ENCODE measurements at places on chromosomes 3 and 15.

- DNase-seq, result no peak
Observed at GRCh38 chr3:111904376-111905241, 45.5 kb downstream of the PHLDB2 start.

DNA sequence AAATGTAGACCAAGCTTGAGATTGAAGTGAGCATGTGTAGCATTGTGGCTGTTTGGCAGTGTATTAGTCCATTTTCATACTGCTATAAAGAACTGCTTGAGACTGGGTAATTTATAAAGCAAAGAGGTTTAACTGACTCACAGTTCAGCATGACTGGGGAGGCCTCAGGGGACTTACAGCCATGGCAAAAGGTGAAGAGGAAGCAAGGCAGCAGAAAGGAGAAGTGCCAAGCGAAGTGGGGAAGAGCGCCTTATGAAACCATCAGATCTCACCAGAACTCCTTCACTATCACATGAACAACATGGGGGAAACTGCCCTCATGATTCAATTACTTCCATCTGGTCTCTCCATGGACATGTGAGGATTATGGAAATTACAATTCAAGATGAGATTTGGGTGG is 8.6 kb upstream of the CERS3 start:
- DNase-seq, result no peak

GRCh38 chr15:32119694-32120330 is 89.5 kb downstream of the CHRNA7 start:
- no peak for DNase-seq

DNA sequence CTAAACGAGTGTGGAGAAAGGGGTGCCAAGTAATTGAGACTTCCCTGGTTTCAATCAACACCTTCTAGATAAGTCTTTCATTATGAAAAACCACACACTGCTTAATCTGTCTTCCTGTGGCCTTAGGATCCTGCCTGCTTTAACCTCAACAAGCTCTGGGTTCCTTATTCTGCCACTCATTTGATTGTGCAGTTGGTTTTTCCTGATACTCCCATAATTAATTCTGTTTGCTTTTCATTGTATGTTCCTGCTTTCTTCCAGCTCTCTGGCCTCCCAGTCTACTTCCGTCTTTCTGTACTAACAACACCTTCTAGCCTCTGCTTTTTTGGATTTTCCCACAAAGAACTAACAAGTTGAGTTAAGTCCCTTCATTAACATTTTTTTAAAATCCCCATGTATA is 20.2 kb upstream of the GCNT3 start:
- DNase-seq, result no peak

- DNase-seq, result no peak
Observed at GRCh38 chr3:176490357-176490756, 706.9 kb downstream of the TBL1XR1 start.

GRCh38 chr15:42891569-42891968 is 29.0 kb downstream of the TTBK2 start:
- no peak for DNase-seq

GRCh38 chr3:132433121-132433520 is 15.8 kb downstream of the DNAJC13 start:
- DNase-seq, result no peak

DNA sequence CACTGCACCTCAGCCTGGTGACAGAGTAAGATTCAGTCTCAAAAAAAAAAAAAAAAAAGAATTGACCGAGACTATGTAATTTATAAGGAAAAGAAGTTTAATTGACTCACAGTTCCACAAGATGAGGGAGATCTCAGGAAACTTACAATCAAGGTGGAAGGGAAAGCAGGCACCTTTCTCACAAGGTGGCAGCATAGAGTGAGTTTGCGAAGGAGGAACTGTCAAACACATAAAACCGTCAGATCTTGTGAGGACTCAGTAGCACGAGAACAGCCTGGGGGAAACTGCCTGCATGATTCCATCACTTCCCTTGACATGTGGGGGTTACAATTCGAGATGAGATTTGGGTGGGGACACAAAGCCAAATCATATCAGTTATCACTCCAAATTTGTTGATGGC is 380.9 kb downstream of the EDEM1 start:
- DNase-seq, result no peak

DNA sequence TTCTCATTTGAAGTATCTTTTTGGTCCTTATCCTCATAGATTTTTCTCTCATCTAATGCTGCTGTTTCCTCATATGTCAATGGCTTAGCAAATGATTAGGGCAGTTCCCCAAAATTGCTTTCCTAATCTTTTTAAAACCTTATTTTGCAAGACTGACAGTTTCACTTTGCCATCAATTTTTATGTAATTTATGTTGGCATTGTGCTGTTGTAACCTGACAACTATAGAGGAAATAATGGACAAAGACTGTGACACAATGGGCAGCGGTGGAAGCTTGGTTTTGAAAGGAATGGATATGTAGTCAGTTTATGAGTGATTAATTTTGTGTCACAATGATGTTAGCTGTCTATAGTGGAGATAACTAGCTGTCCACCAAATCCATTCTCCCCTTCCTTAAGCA is 10.6 kb upstream of the SH3BP5 start:
- no peak for DNase-seq

GRCh38 chr3:33687406-33688010 is 30.5 kb downstream of the CLASP2 start:
- DNase-seq, result no peak

DNA sequence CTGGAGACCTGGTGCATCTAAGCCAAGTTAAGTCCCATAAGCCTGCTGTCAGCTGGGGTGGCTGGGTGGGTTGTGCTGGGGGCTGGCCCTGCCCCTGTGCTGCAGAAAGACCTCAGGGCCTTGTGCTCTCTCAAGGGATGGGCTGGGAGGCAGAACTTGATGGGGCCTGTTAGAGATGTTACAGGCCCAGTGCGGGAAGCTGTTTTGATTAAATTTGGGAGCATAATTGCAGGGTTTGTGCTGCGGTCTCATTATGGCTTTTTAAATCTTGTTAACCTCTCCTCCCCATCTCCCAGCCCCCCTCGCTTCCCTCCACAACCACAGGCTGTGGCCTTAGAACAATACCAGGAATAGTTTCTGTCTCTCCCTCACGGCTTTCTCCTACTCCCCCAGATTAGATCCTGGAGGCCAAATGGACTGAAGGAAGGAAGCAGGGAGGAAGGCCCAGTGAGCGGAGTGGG is 87.6 kb upstream of the TLE3 start:
- no peak for DNase-seq

- DNase-seq, result no peak
Observed at GRCh38 chr15:94740469-94740868, 509.1 kb downstream of the MCTP2 start.

DNA sequence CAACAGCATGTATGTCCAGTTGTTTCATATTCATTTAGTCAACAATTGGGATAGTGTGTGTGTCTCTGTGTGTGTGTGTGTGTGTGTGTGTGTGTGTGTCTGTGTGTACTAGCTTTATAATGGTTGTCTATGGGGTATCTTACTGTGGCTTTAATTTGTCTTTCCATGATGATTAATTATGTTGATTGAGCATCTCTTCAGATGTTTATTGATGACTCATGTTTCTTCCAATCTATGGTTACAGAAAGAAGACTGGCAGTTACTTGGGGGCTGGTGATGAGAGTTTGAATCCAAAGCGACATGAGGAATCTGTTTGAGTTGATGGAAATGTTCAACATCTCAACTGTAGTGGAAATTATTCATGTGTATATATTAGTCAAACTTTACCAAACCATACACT is 440.1 kb downstream of the ZNF385D start:
- no peak for DNase-seq

DNA sequence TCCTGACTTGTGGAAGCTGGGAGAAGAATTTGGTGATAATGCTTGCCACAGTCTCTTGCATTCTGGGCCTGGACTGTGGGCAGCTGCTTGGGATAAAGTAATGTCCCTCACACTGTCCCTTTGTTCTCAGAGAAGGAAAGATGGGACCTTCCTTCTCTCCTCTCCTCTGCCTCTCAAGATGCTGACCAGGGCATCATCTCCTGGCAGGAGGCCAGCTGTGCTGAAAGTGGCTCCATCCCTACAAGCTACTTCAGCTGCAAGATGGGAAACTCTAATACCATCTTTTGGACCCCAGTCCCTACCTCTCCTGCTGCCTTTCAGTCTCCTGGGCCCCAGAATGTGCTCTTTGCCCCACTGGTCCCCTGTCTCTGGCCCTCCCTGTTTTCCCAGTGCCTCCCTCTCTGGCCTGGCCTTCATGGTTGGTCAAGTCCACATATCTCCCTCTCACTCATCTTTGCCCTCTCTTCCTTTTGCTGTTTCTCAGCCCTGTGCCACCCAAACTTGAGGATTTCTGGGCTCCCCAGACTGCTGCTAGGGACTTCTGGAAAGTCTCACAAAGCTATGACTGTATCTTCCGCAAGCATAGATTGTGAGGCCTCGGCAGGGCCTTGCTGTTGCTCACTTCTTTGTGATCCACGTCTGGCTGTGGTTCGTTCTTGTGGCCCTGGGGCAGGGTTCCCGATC is 7.1 kb upstream of the SLC6A20 start:
- no peak for DNase-seq

DNA sequence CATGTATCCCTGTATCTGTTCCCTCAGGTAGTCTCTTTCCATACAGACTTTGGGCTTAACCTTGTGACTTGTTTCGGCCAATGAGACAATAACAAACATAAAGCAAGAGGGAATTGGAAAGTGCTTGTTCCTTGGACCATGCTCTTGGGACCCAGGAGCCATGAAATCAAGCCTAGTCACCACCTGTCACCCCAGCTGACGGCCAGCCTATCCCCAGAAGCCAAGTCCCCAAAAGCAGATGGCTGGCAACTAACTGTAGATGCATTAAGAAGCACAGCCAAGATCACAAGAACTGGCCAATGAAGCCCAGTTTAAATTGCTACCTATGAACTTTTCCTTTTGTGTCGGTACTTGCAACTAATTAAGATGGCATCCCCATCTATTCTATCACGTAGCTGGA is 822.0 kb downstream of the CADM2 start:
- DNase-seq, result no peak

- DNase-seq, result no peak
Observed at GRCh38 chr3:160929595-160929994, 173.6 kb downstream of the PPM1L start.

- no peak for DNase-seq
Observed at GRCh38 chr15:29571792-29572431, 250.4 kb downstream of the TJP1 start.

DNA sequence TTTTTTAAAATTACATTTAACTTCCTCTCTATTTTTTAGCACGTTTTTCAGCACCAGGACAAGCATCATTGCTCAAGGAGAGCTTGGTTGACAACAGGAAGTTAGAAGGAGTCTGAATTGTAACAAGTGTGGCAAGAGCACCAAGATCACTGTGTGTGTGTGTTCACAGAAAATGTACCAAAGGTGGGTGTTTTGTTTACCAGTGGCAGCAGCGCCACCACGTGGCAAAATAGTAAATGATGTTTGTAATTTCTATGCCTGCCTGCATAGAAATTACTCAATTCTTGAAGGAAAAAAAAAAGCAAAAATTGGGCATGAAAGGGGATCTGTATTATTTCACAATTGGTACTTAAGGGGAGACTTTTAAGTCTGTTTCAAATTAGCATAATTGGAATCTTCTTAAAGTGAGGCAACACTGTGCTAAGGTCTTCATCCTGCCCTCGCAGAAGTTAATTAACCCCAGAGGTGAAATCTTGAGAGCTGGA is 7.4 kb upstream of the U2SURP start:
- DNase-seq, result peak; percentile 15

- no peak for DNase-seq
Observed at GRCh38 chr3:76943671-76944070, 96.2 kb upstream of the ROBO2 start.

GRCh38 chr15:88605189-88606069 is 15.7 kb upstream of the AEN start:
- DNase-seq, result no peak

GRCh38 chr3:197195326-197195725 is 103.1 kb downstream of the DLG1 start:
- no peak for DNase-seq

DNA sequence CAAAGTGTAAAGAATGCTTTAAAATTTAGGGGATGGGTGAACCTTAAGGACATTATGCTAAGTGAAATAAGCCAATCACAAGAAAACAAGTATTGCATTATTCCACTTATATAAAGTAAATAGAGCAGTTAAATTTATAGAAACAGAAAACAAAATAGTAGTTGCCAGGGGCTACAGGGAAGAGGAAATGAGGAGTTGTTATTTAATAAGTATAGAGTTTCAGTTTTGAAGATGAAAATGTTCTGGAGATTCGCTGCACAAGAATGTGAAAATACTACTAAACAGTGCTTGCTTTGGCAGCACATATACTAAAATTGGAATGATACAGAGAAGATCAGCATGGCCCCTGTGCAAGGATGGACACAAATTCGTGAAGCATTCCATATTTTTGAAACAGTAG is 32.0 kb downstream of the DNAH12 start:
- no peak for DNase-seq

GRCh38 chr15:71329497-71330260 is 214.4 kb downstream of the THSD4 start:
- no peak for DNase-seq

DNA sequence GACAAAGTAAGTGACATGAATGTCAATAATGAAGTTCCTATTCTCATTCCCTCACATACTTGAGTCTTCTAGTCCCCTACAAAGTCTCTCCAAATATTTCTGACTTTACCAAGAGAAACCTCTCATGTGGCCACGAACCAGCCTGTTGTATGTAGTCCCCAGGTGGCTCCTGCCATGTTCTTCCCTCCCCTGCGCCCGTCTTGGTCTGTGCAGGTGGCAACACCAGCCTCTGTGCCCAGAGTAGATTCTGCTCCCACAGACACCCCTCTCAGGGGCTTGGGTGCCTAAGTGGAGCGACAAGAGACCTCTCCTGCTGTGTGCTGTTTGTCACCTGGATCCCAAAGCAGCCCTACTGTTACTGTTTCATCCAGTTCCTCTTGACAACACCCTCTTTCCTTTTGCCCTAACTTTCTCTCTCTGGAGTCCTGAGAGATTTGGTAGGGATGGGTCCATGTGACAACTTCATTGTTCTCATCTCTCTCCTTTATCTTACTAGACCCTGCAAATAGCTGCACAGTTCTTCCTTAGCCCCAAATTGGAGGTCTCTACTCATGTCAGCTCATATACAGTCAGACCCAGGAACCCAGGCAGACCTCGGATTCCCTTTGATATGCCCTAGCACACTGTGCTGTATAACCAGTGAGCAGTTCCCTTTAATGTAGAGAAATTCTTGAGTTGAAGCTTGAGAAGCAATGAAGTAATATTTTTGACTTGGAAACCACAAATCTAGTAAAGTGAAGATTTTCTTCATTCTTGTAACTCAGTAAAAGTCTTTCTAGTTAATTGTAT is 56.9 kb downstream of the POLR2M start:
- no peak for DNase-seq

- DNase-seq, result no peak
Observed at GRCh38 chr15:70121624-70122302, 24.0 kb upstream of the TLE3 start.

- peak; percentile 41 for DNase-seq
Observed at GRCh38 chr3:13420045-13420830, at the start of gene NUP210. NUP210 (minus strand) TSS chr3:13420322; CDS start chr3:13420226, 96 bp downstream.

GRCh38 chr3:171055336-171056178 is 29.0 kb upstream of the SLC2A2 start:
- DNase-seq, result no peak

DNA sequence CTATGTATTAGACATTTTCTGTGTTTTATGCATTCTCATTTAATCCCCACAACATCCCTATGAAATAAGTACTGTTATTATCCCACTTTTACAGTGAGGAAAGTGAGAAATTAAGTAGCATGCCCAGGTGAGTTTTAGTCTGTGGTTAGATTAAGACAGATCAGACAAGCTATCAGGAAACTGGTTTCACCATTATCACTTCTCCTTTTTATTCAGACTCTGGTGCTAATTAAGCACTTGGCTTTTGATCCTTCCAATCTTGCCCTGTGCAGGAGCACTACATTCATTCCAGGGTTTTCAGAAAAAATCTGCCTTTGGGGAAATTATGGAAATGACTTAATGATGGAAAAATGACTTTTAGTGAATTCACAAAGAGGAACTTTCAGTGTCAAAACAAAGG is 115.2 kb downstream of the TMEM108 start:
- DNase-seq, result no peak
